Ovary (tissue), 10 donors: ENCODE measurements at places on chromosomes 11 and 22.

DNA sequence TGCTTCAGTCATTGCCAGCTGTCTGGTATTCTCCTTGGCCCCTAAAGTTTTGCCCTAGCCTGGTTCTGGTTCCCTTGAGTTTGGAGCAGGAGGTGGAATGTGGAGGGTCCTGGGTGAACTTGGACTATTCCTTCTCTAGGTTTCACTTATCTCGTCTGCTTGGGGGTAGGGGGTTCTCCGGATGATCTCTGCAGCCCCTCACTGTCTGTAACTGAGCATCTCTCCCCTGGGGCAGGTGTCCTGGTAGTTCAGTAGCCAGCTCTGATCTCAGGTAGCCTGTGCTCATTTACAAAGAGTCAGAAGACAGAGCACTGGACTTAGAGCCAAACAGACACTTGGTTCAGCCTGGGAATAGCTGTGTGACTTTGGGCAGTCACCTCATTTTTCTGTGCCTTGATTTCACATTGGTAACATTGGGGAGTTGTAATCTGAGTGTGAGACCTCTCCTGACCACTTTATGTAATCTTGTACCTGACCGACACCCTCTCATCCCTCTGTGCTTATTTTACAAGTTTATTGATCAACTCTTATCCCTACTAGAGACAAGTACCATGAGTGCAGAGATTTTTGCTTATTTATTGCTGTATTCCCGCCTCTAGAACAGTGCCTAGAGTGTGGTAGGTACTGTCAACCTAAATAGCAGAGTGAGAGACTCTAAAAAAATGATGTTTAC is 804 bp downstream of the CCDC134 start:
- no peak for DNase-seq

- no peak for DNase-seq
Observed at GRCh38 chr22:28488825-28489224, 190.8 kb downstream of the TTC28 start.

- no peak for DNase-seq
Observed at GRCh38 chr11:23732026-23732425, 764.8 kb upstream of the LUZP2 start.

DNA sequence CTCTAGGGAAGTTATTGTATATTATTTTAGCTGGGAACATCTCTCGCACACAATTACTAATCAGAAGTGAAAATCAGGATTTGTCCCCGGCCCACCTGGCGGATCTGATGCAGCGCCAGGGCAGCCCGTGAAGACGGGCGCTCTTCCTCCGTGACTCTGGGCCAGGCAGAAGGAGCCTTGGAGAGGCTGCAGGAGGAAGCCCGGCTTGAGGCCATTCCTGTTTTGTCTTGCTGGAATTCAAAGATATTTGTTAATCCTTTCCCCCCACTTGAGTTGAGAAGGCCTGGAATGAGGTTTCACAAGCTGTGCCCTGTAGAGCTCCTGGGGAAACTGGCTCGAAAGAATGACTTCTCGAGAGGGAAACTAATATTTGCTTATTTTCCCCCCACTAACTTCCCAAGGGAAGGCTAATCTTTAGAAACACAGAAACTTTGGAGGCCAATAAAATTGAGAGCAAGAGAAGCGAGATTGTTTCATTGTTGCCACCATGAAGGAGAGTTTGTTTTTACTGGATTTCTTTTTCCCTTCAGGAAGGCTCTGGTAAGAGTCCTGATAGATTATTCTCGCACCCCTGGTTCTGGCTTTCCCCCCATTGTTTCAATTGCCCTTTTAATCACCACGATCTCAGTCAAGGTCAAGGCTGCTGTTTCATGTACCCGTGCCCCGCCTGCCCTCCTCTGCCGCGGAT is 92.8 kb upstream of the SEPTIN5 start:
- no peak for DNase-seq

- DNase-seq: no peak
Observed at GRCh38 chr22:46815896-46816731, 53.7 kb downstream of the TBC1D22A start.

GRCh38 chr11:12702999-12703453 is 28.8 kb downstream of the TEAD1 start:
- no peak for DNase-seq

GRCh38 chr11:115077740-115078139 is 399.4 kb downstream of the NXPE2 start:
- no peak for DNase-seq

GRCh38 chr11:96329855-96330510 is 13.0 kb downstream of the MAML2 start:
- no peak for DNase-seq

GRCh38 chr11:61080526-61080925 is 21.8 kb upstream of the CD5 start:
- DNase-seq: no peak

- DNase-seq: no peak
Observed at GRCh38 chr11:129443276-129443675, 67.6 kb downstream of the BARX2 start.

DNA sequence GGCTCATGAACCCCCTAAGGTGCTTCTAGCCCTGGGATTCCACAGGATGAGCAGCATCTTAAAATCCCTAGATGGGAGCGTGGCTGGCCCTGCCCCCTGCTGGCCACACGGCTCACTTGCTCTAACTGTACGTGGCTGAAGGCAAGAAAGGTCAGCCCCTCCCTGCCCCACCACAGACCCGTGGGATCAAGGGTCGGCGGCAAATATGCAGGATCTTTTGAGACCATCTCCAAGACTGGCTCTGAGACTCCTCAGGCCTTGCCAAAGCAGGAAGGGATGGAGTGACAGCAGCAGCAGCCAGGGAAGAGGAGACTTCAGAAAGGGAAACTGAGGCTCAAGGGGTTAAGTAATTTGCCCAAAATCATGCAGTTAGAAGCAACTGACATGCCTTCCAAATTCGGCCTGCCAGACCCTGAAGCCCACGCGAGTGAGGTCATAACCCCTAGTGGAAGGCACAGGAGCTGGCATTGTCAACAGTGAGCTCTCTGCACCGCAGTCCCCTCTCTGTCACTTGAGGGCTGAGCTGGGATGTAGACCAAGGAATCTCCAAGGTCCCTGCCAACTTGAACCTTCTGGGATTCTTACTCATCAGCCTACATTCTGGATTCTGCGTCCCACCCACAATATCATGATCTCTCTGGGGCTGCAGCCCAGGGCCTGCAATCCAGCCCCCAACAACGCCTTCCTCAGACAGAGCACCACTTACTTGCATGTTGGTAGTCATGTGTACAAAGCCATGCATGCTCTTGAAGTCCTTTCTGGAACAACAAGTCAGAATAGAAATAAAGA is 31.4 kb downstream of the CREB3L1 start:
- peak; percentile 89 for DNase-seq
